Ovary (tissue), 10 donors: ENCODE measurements at places on chromosomes 5 and 9. TPM values are rescaled to one million over a fixed set of nuclear protein-coding genes. Genes with fewer than 3 reads are reported as not detected.
A peak's percentile ranks its signal among the peaks of the same experiment; 100 is the strongest.

The AGPAT2 gene
- 40.9 TPM for total RNA-seq

DNA sequence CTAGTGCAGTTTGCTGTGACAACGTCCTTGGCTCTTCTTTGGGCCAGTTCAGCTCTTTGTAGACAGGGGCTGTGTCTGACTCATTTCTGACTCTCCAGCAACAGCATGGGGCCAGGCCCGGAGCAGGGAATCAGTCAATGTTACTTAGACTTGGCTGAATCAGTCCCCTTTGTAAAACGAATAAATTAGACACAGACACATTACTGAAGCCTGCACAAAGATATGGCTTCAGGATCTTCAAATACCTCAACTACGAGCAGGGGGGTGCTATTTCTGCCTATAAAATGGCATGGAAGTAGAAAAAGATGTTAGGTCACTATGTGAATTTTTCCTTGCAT, 204.7 kb downstream of the TTLL11 start:
- peak overlapping the region; percentile 5 for H3K27ac ChIP-seq
- peaks cover 16% of the 10 kb centered on the region for H3K4me1 ChIP-seq
- no peaks in the 10 kb centered on the region for H3K36me3 ChIP-seq

GRCh38 chr5:43208658-43209057, 16.6 kb downstream of the NIM1K start:
- DNase-seq = no peak
- H3K27me3 ChIP-seq = no peaks in the 10 kb centered on the region
- H3K27ac ChIP-seq = no peak overlapping the region
- H3K4me3 ChIP-seq = no peak overlapping the region
- no peaks in the 10 kb centered on the region for H3K4me1 ChIP-seq
- H3K36me3 ChIP-seq = no peaks in the 10 kb centered on the region

GRCh38 chr5:159223469-159223868, 14.1 kb upstream of the RNF145 start:
- DNase-seq = no peak
- no peaks in the 10 kb centered on the region for H3K36me3 ChIP-seq
- H3K27me3 ChIP-seq = no peaks in the 10 kb centered on the region
- no peak overlapping the region for H3K27ac ChIP-seq
- H3K4me3 ChIP-seq = no peak overlapping the region
- no peaks in the 10 kb centered on the region for H3K4me1 ChIP-seq
